Large intestine (tissue), 12 donors: ENCODE measurements at places on chromosomes 1 and 21. TPM values are rescaled to one million over a fixed set of nuclear protein-coding genes. Genes with fewer than 3 reads are reported as not detected.

IFI44L gene
- 1.8 TPM for polyA plus RNA-seq

EDN2 gene
- 0.51 TPM for polyA plus RNA-seq

SLC30A10 gene
- polyA plus RNA-seq = 24.3 TPM

TRAF5 gene
- polyA plus RNA-seq = 26.1 TPM

DNA sequence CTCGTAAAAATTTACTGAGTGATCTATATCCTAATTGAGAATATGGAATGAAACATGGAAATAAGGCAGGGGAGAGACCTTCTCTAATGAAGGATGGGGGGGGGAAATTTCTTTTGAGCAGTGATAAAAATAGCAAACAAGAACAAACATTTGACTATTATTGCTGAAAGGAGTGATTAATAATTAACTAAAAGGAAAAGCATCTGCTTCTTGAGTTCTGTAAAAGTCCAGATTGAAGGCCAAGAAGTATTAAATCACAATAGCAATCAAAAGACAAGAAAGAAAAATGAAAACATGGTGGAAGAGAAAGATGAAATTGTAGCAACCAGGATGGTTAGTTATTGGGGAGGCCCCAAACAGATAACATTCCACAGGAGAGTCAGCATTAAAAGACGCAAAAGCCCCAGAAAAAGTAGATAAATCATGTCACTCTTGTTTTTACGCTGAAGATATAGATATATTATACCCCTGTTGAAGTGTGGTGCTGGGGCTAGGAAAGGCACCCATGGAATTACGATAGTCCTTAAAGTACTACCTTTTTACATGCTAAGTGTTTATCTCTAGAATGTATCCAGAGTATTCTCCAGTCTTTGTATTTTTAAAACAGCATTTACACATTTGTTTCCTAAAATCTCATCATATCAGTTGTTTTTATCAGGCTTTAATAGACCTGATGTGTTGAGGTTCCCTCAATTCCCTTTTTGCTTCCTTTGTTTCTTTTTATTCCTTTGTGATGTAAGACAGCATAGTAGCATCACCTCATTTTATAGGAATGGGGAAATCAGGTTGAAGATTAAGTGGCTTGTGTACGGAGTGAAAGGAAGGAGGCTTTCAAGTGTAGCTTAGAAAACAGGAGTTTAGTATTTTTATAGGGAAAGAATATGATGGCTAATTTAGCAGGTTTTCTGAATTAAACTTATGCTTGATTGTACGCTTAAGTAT lies 28.9 kb downstream of the DISP1 start:
- no peaks in the 10 kb centered on the region for H3K36me3 ChIP-seq
- peak overlapping the region; percentile 63 for H3K27ac ChIP-seq
- peaks cover 3% of the 10 kb centered on the region for H3K4me1 ChIP-seq
- H3K27me3 ChIP-seq = no peaks in the 10 kb centered on the region

GRCh38 chr1:188372821-188373220 lies 1544.1 kb downstream of the PLA2G4A start:
- H3K27ac ChIP-seq = no peak overlapping the region
- no peak overlapping the region for H3K4me3 ChIP-seq
- no peaks in the 10 kb centered on the region for H3K27me3 ChIP-seq
- no peaks in the 10 kb centered on the region for H3K4me1 ChIP-seq
- H3K36me3 ChIP-seq = no peaks in the 10 kb centered on the region

GRCh38 chr1:29256394-29256793 lies 20.1 kb downstream of the PTPRU start:
- peaks cover 9% of the 10 kb centered on the region for H3K4me1 ChIP-seq
- no peak for DNase-seq
- H3K36me3 ChIP-seq = peaks cover 3% of the 10 kb centered on the region
- H3K27ac ChIP-seq = no peak overlapping the region
- peaks cover 22% of the 10 kb centered on the region for H3K27me3 ChIP-seq
- H3K4me3 ChIP-seq = no peak overlapping the region

- DNase-seq = no peak
- no peaks in the 10 kb centered on the region for H3K27me3 ChIP-seq
- H3K27ac ChIP-seq = no peak overlapping the region
- no peak overlapping the region for H3K4me3 ChIP-seq
- H3K4me1 ChIP-seq = peaks cover 36% of the 10 kb centered on the region
Observed at GRCh38 chr1:59693406-59693805, 121.3 kb upstream of the HOOK1 start.
